Caudate nucleus (tissue), 63 donors: ENCODE measurements at places on chromosomes 2 and 18.

DNA sequence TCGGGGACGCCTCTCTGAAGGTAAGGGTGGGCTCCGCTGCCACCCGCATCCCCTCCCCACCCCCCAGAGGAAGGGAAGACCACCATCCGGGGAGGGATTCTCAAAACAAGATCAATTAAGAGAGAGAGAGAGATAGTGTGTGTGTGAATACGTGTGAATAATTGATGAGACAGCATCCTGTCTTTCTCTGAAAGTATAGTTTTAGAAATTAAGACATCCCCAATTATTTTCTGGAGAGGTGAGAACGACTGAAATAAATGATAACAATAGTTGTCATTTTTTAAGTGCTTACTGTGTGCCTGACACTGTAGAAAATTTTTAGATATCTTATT lies 751 bp downstream of the IL18R1 start:
- DNase-seq, result no peak

DNA sequence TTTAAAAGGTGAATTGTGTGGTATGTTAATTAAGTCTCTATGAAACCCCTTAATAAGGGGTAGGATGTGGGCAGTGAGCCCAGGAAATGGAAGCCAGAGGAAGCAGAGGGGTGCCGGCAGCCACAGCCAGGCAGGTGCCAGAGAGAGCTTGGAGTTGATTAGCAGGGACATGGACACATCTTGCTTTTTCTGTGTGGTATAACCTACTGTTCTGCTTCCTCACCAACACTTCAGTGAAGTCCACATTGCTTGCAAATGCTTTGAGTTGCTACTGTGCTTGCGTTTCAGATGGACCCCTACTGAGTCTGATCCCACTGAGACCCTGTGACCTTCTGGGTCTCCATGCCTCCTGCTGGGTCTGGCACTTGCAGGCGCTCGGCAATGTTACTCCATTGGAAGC lies 30.3 kb upstream of the ARHGEF4 start:
- DNase-seq, result no peak

DNA sequence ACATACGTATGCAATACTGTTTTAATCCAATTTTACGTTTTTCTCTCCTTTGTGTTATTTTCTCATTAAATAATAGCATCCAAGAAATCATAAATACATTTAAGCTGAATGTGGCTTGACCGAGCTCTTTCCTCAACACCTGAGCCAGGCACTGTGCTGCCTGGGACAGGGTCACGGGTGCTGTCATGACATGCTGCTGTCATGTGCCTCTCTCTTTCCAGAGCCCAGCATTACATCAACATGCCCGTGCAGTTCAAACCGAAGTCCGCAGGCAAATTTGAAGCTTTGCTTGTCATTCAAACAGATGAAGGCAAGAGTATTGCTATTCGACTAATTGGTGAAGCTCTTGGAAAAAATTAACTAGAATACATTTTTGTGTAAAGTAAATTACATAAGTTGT lies 94.1 kb upstream of the LDLRAD4 start:
- DNase-seq, result no peak

- no peak for DNase-seq
Measured at GRCh38 chr2:197500503-197501131, 438 bp downstream of the HSPE1 start.

DNA sequence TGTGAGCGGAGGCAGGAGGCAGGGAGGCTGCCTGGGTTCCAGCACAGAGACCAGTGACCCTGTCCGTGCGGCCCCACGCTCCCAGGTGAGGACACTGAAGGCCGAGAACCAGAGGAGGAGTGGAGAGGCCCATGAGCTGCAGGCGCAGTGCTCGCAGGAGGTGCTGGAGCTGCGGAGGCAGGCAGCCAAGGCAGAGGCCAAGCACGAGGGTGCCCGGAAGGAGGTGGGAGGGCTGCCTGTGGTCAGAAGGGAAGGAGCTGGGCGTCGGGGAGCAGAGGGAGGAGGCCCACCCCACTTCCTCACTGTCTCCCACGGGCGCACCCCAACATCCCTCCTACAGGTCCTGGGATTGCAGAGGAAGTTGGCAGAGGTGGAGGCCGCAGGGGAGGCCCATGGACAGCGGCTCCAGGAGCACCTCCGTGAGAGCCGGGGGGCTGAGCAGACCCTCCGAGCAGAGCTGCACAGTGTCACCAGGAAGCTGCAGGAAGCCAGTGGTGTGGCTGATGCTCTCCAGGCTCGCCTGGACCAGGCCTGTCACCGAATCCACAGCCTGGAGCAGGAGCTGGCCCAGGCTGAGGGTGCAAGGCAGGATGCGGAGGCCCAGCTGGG lies 33.0 kb upstream of the SNED1 start:
- no peak for DNase-seq

DNA sequence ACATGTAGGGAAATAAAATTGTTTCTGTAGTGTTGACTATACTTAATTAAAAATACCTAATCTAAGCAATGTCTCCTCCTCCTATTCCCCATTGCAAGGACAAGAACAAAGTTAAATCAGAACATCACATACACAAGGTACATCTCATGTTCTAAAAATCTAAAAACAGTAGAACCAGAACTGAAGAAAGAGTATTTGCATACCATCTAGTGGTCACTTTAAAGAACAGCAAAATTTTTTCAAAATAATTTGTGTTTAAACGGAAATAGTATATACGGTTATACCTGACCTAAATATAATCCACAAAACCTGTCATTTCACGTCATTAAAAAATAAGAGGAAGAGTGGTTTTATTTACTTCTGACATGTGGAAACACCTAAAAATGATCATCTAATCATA lies 294.3 kb upstream of the KCNH7 start:
- no peak for DNase-seq

DNA sequence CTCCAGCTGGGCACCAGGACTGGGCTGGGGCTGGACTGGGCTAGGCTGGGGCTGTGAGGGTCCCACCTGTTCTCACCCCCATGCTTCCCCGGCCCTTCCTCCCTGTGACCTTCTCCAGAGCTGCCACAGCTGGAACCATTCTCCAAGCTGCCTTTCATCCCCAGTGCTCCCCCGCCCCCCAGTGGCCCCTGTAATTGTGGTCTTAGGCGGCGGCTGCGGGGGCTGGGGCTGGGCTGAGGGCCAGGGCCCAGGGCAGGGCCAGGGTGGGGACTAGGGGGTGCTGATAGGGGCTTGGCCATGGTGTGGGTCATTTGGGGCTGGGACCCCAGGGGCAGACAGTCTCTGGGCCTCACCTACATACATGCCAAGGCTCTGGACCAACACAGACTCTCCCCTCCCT lies 2.8 kb upstream of the WNT10A start:
- no peak for DNase-seq

DNA sequence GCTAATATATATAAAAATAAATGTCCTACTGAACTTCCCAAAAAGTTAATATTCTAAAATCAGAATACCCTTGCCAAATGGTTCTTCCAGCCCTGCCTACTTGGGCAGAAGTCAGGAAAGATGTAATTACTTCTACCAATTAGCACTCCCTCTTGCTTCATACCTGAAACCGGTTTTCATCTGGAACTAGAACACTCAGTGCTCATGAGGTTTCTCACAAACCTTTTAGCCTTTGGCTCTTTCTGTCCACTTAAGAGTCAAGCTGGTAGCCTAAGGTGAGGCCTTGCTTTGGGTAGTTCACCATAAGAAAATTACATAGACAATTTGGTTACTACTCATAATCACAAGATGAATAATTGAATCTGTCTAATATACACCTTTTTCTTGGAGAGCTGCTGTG lies 4.1 kb downstream of the DSG3 start:
- DNase-seq, result no peak

DNA sequence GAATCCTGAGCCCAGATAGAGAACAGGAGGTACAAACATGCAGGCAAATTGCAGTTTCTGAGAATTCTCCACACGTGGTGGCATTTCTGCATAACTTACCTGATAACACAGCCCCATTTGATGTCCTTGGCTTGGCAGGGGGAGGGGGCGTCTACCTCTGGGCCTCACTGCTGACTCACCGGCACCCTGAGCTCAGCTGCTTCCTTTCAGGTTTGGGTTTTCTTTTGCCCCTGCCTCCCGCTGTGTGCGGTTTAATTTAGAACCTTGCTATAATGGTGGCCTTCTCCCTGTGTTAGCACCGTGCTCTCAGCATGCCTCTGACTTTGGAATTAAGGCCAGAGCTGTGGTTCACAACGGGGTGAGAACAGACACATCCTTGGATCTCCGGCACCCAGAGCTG lies 4.4 kb downstream of the CTIF start:
- DNase-seq, result no peak
